ENCODE measurements at places on chromosomes 11 and 22.
A peak's percentile ranks its signal among the peaks of the same experiment; 100 is the strongest.

- no peak for DNase-seq
Observed at GRCh38 chr11:107851704-107852310, 6.8 kb downstream of the SLC35F2 start.

DNA sequence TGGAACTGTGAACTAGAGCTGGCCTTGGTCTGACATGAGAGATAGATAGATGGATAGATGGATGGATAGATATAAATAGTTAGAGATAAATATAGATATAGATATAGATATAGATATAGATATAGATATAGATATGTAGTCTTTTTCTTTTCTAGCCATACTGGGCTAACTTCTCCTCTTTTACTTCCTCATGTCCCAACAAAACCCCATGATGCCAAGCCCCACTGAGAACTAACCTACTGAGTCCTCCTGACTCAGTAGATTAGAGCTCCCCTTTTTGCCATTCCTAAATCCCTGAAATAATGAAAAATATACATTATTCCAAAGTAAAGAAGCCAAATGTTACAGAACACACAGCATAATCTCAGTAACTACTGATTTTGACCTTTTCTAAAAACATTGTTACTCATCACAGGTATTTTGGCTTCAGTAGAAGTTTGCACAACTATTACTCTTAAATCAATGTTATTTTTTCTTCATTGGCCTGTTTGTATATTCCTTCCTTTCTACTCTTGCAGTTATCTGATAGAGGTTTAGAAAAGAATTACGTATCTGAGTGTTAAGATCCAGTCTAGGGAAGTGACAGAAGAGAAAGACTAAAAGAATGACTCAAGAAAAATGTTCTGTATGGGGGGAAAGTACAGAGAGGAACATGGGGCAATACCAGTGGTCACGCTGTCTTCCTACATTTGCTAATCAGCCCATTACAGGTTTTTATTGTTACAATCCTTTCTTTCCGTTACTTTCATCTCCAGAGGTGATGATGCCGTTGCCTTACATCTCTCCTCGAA is 6.0 kb upstream of the OR10D3 start:
- DNase-seq: no peak

GRCh38 chr22:50081426-50082196 is 3.6 kb downstream of the MLC1 start:
- DNase-seq: no peak

DNA sequence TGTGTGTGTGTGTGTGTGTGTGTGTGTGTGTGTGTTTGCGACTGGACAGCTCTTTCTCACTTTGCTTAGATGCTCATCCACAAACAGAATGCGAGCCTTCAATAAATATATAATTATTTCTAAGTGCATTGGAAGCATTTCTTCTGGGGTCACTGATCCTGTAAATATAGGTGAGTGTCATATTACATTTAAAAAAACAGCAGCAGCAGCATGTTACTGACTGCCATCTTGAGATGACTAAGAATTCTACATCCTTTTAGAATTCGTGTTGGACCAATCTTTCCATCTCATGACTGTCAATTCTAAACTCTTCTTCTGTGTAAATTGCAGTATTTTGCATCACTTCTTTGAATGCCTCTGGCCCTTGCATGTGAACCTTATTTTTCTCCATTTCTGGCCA is 238.0 kb upstream of the DDI1 start:
- DNase-seq: no peak

GRCh38 chr11:115065830-115066664 is 387.7 kb downstream of the NXPE2 start:
- no peak for DNase-seq

DNA sequence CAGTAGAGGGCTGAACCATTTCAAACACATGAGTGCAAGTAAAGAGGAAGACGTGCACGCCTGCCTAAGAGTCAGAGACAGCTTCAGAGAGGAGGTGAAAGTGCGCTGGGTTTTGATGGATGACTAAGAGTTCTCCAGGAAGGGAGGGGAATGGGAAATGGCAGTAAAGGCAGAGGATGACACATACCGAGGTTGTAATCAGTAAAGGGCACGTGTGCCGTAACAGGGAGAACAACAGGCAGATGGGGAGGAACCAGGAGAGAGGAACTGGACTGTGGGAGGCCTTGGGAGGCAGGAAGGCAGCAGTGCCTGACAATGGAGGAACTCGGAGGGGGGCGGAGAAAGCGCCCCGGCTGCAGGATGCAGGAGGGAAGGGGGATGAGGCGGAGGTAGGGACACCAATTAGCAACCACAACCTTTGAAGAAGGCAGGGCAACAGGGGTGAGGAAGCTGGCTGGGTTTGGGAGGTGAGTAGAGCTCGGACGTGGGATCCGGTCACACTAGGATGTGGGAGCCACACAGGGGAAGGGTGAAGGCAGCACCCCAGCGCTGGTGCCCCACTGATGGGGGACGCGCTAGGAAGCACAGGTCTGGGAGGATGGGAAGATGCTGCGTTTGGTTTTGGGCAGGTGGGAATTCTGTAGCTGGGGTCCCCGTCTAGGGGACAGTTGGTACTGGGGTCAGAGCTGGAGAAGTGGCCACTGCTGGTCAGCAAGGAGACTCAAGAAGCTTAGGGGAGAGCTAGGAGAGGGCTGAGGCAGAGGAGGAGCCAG is 67.4 kb downstream of the SCUBE1 start:
- DNase-seq: no peak

- DNase-seq: no peak
Observed at GRCh38 chr11:117519170-117519569, 191.5 kb downstream of the CEP164 start.

DNA sequence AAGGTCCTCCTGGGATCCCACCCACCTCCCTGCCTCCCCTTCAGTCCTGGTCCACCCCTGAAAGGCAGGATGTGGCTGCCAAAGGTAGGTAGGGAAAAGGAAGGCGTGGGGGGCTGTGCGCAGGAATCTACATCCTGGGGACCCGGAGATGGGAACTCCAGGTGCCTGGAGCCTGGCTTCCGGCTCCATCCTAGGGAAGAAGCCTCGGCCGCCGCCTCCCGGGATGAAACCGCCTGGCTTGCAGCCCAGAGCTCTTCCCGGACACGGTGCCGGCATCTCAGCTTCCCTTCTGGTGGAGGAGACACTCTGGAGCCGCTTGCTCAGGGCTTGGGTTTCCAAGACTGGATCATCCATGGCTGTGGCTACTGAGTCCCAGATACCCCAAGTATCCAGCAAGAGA is 33.3 kb upstream of the PDGFB start:
- no peak for DNase-seq

DNA sequence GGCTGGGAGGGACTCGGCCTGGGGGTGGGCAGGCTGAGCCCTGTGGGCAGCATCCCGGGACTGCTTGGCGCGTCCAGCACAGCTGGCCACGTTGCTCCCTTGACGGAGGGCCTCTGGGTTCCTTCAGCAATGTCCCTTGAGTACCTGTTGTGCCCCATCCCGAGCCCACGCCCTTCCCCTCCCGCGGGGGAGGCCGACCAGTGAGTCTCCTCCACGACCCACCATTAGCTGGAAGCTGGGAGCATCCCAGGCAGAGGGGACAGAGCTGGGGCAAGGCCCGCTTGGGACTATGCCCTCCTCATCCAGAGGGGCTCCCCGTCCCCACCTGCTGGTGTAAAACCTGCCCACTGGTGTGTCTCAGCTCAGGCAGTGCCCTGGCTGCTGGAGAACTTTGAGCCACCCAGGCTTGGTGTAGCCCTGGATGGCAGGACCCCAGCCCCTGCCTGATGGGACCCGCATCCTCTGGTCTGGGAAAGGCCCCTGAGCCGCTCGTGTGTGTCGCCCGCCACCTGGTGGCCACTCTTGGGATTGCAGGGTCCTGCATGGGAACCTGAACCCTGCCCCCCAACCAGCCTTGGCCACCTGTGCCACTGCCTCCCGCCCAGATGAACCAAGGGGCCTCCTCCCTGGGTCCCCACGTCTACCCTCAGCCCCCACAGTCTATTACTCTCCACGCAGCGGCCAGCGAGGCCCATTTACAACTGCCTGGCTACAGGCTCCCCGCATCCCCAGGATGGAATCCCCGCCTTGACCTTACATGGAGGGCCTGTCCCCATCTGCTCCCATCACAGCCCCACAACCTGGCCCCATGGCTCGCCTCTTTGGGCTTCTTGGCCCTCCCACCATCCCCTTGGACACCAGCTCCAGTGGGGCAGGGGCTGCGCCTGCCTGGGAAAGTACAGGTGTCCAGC is 16.6 kb upstream of the ARHGAP8 start:
- peak; percentile 98 for DNase-seq

GRCh38 chr11:19598876-19599486 is 113.7 kb upstream of the NAV2 start:
- DNase-seq: no peak

DNA sequence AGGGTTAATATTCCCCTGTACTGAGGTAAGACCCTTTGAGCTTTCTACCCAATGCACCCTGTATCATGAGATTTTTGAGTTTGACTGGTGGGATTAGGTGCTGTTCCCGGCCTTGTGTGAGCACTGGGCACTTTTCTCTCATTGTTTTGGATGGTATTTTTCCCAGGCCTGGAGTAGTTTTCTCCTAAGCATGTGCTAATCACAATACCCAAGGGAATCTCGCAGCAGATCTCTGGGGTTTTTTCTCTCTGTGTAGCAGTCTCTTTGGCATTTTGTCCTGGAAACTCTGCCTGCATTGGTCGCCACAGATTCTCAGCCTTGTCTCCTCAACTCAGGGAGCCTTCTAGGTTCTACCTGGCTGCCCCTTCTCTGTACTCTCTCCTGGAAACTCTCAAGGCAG is 19.9 kb downstream of the IGHMBP2 start:
- DNase-seq: no peak

DNA sequence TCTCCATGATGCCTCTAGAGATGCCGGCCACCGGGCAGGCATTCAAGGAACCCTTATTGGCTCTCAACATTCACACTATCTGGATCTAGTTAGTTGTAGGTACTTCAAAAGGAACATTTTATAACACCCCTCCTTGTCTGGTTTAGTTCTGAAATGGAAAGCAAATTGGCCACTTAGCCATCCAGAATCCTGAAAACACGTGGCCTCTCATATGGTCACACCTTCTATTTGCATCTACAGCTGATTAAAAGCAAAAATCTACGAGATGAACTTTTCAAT is 29.2 kb downstream of the ABTB2 start:
- DNase-seq: no peak

GRCh38 chr11:90849312-90849711 is 626.5 kb upstream of the CHORDC1 start:
- DNase-seq: no peak

GRCh38 chr22:45448431-45448830 is 34.9 kb downstream of the RIBC2 start:
- no peak for DNase-seq

GRCh38 chr11:833849-834311 is 1.1 kb downstream of the CD151 start:
- DNase-seq: no peak

- peak; percentile 81 for DNase-seq
Observed at GRCh38 chr22:43186272-43187170, at the start of gene TTLL12. TTLL12 (minus strand) TSS chr22:43187134; CDS start chr22:43187069, 65 bp downstream.

DNA sequence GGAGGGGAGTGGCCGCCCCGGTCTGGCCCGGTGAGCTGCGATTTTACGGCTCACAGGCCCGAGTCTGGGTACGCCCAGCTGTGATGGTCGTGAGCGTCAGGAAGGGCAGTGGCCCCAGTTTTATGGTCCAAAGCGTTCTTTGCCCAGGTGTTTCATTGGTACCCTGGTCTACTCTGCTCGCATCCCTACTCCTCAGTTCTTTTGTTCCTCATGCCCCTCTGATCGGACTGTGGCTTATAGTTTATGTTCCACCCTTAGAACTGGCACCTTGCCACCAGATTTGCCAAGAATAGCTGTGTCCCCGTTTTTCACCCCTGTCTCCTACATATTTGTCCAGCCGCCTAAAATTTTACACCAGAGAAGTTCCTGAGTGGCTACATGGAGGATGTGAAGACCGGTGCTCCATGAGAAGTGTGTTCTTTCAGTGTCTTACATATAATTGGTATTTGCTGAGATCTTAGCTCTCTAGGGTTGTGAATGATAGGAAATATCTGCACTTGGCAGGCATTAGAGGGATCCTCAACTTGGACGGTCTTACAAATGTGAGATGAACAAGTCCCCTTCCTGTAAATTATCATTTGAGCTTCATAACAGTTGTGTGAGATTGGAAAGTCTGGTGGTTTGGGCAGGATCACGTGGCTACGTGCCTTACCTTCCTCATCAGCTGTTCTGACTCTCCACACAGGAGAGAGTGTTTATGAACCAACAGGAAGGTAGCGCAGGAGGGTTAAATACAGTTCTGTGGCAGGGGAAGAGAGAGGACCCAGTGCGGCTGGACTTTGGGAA is 1.1 kb downstream of the PANX1 start:
- no peak for DNase-seq

DNA sequence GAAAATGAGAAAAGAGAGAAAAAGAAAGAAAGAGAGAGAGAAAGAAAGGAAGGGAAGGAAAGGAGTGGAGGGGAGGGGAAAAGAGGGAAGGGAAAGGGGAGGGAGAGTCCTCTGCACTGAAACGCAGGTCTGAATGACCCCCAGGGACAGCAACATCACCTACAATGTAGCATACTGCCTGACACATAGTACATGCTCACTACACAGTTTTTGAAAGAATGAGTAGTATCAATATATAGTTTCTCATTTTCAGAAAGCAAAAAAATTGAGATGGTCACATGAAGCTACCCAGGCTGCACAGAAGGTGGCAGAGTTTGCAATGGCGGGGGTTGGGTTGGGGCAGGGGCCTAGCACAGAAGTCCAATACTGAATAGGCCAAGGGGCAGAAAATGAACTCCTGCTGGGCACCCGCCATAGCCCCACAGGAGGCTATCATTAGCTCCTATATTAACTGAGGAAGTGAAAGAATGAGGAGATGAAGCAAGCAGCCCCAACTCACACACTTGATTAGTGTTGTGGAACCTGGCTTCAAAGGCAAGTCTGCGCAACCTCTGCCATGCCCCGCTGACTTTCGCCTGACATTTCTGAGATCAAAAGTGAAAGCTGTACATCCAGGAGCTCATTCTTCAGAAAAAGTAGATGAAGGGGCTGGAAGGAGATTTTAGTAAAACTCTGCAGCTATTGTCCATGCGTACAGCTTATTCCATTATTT is 241.2 kb upstream of the SYN3 start:
- DNase-seq: no peak

GRCh38 chr22:27647540-27647939 is 154.0 kb downstream of the MN1 start:
- no peak for DNase-seq

GRCh38 chr22:44359496-44360110 is 46.9 kb upstream of the SHISAL1 start:
- no peak for DNase-seq

GRCh38 chr11:116364348-116364747 is 408.4 kb downstream of the BUD13 start:
- no peak for DNase-seq

DNA sequence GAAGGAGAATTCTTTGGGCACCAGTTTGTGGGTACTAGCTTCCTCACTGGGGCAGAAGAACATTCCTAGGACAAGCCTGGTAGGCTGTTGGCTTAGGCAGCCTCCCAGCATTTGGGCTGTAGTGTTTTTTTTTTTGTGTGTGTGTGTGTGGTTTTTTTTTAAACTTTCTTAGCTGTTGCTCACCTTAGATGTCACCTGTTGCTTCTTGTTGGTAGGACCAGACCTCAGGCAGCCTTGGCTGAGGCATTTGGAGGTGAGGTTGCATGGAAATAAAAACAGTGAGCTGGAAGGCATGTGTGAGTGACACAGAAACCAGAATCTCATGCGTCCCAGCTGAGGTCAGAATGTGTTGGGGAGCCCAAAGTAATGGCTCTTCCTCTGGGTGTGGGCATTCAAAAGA is 21.3 kb downstream of the AMPD3 start:
- no peak for DNase-seq
